Right ventricle myocardium inferior (tissue), 1 donor: ENCODE measurements at places on chromosomes 7 and 10. TPM values are rescaled to one million over a fixed set of nuclear protein-coding genes. Genes with fewer than 3 reads are reported as not detected.

GRCh38 chr10:106672517-106673175, 491.9 kb downstream of the SORCS1 start:
- no peak for DNase-seq

Gene PRR15
- total RNA-seq = 0.32 TPM

- DNase-seq = no peak
Observed at GRCh38 chr10:107269626-107270025, 105.1 kb upstream of the SORCS1 start.

DNA sequence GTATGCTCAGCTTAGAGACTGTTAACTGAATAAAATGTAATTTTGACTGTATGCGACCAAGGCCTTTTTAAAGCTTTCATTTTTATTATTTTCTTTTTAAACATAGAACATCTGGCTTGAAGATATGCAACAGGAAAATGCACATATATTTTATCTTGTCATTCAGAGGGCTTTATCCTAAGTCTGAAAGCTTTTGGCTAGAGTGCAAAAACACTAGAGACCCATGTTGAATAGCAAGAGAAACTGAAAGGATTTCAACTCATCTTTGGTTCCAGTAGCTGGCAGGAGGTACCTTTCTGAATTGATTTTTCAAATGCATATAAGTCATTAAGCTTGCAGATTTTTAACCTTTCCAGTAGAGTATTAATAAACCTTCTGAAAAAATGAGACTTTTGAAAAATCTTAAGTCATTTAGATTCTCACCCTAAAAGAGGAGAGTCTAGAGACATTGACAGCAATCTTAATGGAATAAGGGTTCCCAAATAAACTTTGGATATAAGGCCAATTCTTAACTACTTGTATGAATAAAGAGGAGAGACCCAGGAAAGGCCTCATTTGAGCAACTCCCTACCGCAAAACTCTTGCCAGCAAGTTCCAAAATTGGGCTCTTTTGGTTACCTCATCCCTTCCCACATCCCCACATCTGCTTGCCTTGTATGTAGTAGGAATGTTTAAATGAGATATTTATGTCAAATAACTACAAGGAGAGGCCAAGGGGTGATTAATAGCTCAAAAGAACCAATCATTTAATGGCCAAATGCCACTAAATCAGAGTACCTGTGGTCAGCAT, 454.4 kb downstream of the HTR7 start:
- DNase-seq = no peak

DNA sequence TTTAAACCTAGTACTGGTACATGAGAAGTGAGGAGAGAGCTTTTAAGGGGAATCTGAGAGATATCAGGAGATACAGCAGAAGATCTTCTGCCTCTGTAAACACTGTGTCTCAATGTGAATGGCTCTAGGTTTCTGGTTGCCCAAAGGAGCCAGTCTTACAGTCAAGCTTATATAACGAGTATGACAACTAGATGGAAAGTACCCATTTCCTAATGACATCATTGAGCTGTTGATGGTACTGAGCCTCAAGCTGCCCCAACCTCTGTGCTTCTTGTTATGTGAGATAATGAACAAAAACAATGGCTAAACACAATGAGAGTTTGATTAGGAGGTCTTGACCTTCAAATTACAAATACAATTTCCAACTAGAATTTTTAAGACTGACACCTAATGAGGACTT, 451.5 kb downstream of the SORCS1 start:
- DNase-seq = no peak

Gene MKX
- total RNA-seq = 0.14 TPM

Gene MNX1
- total RNA-seq = not detected

GRCh38 chr10:103822107-103822716, 33.2 kb downstream of the SH3PXD2A start:
- no peak for DNase-seq

Gene ANXA8L1
- 0.68 TPM for total RNA-seq

Gene DGKI
- 1.4 TPM for total RNA-seq

DNA sequence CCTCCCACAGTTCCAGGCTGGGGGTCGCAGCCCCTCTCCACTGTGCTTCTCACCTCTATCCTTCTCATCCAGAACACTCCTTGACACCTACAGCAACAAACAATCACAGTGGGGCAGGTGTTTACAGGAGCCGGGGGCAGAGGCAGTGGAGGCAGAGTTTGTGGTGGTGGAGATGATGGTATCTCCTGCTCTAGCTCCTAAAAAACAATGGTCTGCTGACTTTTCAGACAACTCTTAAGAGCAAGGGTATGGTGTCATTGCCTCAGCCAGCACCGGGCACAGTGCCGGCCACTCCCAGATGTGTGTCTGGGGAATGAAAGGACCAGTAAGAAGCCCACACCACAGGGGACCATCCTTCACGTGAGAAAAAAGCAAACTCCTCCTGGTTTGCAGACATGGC, 36.3 kb upstream of the ANTXRL start:
- DNase-seq = no peak
